Left cardiac atrium (tissue), 4 donors: ENCODE measurements at places on chromosomes 5 and 9. TPM values are rescaled to one million over a fixed set of nuclear protein-coding genes. Genes with fewer than 3 reads are reported as not detected.

The FBN2 gene
- 6.9 TPM for total RNA-seq

The GPR21 gene
- total RNA-seq, result 0.55 TPM

The BRD9 gene
- 26.8 TPM for total RNA-seq

The FGF10 gene
- 2.8 TPM for total RNA-seq

The BASP1 gene
- 6.2 TPM for total RNA-seq

The EMB gene
- 14.6 TPM for total RNA-seq

The MEIKIN gene
- not detected for total RNA-seq

The PBX3 gene
- total RNA-seq, result 54.8 TPM

The GGTA1 gene
- total RNA-seq, result 19.3 TPM

The PCDHB13 gene
- 3.5 TPM for total RNA-seq

The LECT2 gene
- total RNA-seq, result not detected

The PCDHA11 gene
- 0.09 TPM for total RNA-seq

The PCDHGB1 gene
- 3.0 TPM for total RNA-seq

The RFX3 gene
- 4.2 TPM for total RNA-seq

The NIPAL4 gene
- total RNA-seq, result 1.8 TPM

The ZNF169 gene
- 1.6 TPM for total RNA-seq

The FAM78A gene
- total RNA-seq, result 50.4 TPM

The PLEKHG4B gene
- total RNA-seq, result 0.06 TPM

The FGF1 gene
- total RNA-seq, result 39.9 TPM

The CMYA5 gene
- 466 TPM for total RNA-seq

The PPP2CA gene
- 115 TPM for total RNA-seq

The TLR4 gene
- total RNA-seq, result 19.8 TPM

The PCDHAC2 gene
- 2.9 TPM for total RNA-seq

The RALGPS1 gene
- 12.5 TPM for total RNA-seq

The CD74 gene
- 255 TPM for total RNA-seq

The ALDH1A1 gene
- total RNA-seq, result 45.0 TPM

The PCDHB9 gene
- total RNA-seq, result 4.3 TPM

The NDST1 gene
- 59.3 TPM for total RNA-seq

The ARL10 gene
- total RNA-seq, result 8.0 TPM

The POLE3 gene
- 21.9 TPM for total RNA-seq

The PCDHB16 gene
- total RNA-seq, result 3.1 TPM

The TTC16 gene
- total RNA-seq, result 0.09 TPM

The WDR38 gene
- total RNA-seq, result not detected

The IRX1 gene
- total RNA-seq, result not detected

The DOCK2 gene
- 12.1 TPM for total RNA-seq

The PCDHA4 gene
- 0.16 TPM for total RNA-seq

The CCL19 gene
- total RNA-seq, result 8.0 TPM
